Naive thymus-derived CD4-positive, alpha-beta T cell (primary cell): ENCODE measurements at places on chromosomes 11 and 22. TPM values are rescaled to one million over a fixed set of nuclear protein-coding genes. Genes with fewer than 3 reads are reported as not detected.

DNA sequence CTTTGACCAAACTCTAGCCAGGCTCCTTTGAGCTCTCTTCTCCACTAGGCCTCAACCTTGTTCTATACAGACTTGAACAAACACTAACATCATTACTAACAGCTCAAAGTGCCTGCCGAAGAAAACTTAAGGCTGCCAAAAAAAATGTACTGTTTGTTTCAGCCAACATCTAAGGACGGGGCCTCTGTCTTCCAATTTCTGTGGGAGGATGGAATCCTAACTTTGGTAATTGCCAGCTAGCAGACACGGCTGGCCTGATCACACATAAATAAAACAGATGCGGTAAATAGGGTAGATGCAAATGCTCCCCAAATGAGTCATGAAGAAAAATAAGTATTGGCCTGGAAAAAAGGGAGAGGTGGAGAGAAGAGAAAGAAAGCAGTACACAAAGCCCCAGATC, 394.3 kb downstream of the TMEM135 start:
- H3K36me3 ChIP-seq: no peaks in the 10 kb centered on the region
- no peaks in the 10 kb centered on the region for H3K27me3 ChIP-seq
- DNase-seq: no peak
- no peak overlapping the region for H3K27ac ChIP-seq

GRCh38 chr22:20418211-20418788, 19.3 kb downstream of the SCARF2 start:
- no peak overlapping the region for H3K27ac ChIP-seq
- no peaks in the 10 kb centered on the region for H3K4me1 ChIP-seq
- H3K4me3 ChIP-seq: peak overlapping the region; percentile 56
- no peaks in the 10 kb centered on the region for H3K27me3 ChIP-seq
- H3K36me3 ChIP-seq: no peaks in the 10 kb centered on the region
- DNase-seq: peak; percentile 67

DNA sequence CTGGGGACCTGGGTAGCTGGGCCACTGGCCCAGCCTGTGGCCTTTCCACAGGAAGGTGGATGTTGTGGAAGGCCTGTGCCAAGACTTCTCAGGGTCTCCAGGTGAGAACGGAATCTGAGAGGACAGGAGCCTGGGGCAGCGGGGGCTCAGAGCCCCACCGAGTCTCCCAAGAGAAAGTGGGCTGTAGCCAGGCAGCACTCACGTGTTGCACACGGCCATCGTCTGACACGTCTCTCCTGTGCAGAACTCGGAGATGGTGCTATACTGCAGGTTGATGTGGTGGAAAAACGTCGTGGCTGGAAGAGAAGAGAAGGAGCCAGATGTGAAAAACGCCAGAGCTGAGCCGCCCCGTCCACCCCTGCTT, 6.4 kb downstream of the MOB2 start:
- DNase-seq: no peak
- no peak overlapping the region for H3K4me3 ChIP-seq
- H3K27ac ChIP-seq: no peak overlapping the region
- no peaks in the 10 kb centered on the region for H3K27me3 ChIP-seq
- no peaks in the 10 kb centered on the region for H3K4me1 ChIP-seq

DNA sequence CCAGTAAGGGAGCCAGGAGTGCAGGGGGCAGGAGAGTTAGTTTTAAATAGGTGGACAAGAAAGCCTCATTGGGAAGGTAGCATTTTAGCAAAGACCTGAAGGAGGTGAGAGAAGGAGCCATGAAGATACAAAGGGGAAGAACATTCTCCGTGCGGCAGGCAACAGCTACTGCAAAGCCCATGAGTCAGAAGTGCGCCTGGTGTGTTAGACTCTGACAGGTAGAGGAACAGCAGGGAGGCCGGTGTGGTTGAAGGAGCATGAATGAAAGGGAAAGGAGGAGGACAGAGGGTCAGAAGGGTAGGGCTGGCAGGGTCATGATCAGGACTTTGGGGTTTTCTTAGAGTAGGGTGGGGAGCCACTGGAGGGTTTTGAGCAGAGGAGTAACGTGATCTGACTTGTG, 34.5 kb upstream of the PAMR1 start:
- no peaks in the 10 kb centered on the region for H3K4me1 ChIP-seq
- no peak for DNase-seq
- H3K36me3 ChIP-seq: no peaks in the 10 kb centered on the region
- H3K27ac ChIP-seq: no peak overlapping the region

- H3K27ac ChIP-seq: no peak overlapping the region
- no peak overlapping the region for H3K4me3 ChIP-seq
- H3K36me3 ChIP-seq: no peaks in the 10 kb centered on the region
- H3K27me3 ChIP-seq: no peaks in the 10 kb centered on the region
- no peaks in the 10 kb centered on the region for H3K4me1 ChIP-seq
Measured at GRCh38 chr11:106466521-106467080, 389.1 kb downstream of the AASDHPPT start.

DNA sequence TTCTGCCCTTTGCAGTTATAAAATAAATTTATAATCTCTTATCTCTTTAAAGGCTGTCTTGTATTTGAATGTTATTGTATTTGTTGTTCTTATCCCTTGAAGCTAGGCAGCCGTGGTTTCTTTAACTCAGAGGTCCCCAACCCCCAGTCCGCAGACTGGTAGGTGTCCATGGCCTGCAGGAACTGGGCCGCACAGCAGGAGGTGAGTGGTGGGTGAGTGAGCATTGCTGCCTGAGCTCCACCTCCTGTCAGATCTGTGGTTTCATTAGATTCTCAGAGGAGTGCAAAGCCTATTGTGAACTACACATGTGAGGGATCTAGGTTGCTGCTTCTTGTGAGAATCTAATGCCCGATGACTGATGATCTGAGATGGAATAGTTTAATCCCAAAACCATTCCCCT, 380.0 kb upstream of the CCDC90B start:
- DNase-seq: no peak
- H3K27ac ChIP-seq: no peak overlapping the region
- H3K4me1 ChIP-seq: no peaks in the 10 kb centered on the region
- H3K4me3 ChIP-seq: no peak overlapping the region
- H3K27me3 ChIP-seq: no peaks in the 10 kb centered on the region
- no peaks in the 10 kb centered on the region for H3K36me3 ChIP-seq

- H3K36me3 ChIP-seq: no peaks in the 10 kb centered on the region
- no peaks in the 10 kb centered on the region for H3K27me3 ChIP-seq
- H3K27ac ChIP-seq: no peak overlapping the region
- no peak overlapping the region for H3K4me3 ChIP-seq
Measured at GRCh38 chr11:24407733-24408132, 89.1 kb upstream of the LUZP2 start.

DNA sequence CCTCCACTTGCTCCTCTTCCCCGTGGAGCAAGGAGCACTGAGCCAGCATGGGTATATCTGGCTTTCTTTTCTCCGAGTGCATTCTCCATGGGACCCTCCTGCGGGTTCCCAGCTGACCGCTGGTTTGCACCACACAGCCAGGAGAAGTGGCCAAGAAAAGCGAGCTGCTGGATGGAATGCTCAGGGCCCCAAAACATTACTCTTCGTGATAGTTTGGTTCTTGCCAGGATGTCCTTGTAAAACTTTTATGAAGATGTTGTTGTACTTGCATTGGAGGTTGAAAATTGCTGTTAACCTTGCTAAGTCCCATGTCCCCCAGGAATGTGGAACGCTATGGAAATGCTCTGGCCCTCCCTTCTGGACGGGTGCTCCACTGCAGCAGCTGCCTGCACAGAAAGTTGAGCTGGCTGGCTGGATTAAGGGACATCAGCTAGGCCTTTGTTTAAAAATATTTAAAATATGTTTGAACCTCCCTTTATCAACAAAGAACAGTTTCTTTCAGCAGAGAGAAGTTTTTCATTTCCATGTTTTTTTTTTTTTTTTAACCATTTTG, 68.7 kb downstream of the ZNRF3 start:
- H3K4me3 ChIP-seq: no peak overlapping the region
- no peaks in the 10 kb centered on the region for H3K27me3 ChIP-seq
- no peak overlapping the region for H3K27ac ChIP-seq
- no peaks in the 10 kb centered on the region for H3K36me3 ChIP-seq
- DNase-seq: no peak
- peaks cover 15% of the 10 kb centered on the region for H3K4me1 ChIP-seq

- DNase-seq: no peak
- H3K27me3 ChIP-seq: no peaks in the 10 kb centered on the region
- peak overlapping the region; percentile 11 for H3K4me3 ChIP-seq
- H3K36me3 ChIP-seq: peaks cover 5% of the 10 kb centered on the region
- H3K27ac ChIP-seq: peak overlapping the region; percentile 61
Measured at GRCh38 chr22:24145446-24146193, 35.7 kb upstream of the SUSD2 start.

GRCh38 chr22:46688949-46689348, 49.1 kb downstream of the CERK start:
- H3K27me3 ChIP-seq: no peaks in the 10 kb centered on the region
- no peak overlapping the region for H3K27ac ChIP-seq
- H3K36me3 ChIP-seq: peaks cover 13% of the 10 kb centered on the region
- no peaks in the 10 kb centered on the region for H3K4me1 ChIP-seq
- H3K4me3 ChIP-seq: no peak overlapping the region

- no peaks in the 10 kb centered on the region for H3K4me1 ChIP-seq
- no peak overlapping the region for H3K27ac ChIP-seq
- H3K36me3 ChIP-seq: no peaks in the 10 kb centered on the region
- no peaks in the 10 kb centered on the region for H3K27me3 ChIP-seq
- DNase-seq: no peak
- no peak overlapping the region for H3K4me3 ChIP-seq
Measured at GRCh38 chr11:92759571-92760214, 209.8 kb upstream of the MTNR1B start.

DNA sequence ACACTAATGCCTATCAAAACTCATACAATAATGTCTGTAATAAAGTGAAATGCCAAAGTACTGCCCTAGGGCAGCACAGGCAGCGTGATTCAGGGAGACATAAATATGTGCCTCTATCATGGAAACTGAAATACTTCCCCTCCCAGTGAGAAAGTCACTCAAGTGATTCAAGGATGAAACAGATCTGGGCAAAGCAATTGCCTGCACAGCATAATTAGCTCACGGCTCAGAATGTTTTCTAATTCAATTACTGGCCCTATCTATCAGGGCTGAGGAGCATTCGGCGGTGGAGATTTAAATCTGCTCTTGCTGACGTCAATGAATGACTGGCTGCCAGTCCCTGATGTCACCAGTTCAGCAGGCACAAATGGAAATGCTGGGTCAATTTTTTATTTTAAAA, 27.7 kb upstream of the PPP2R1B start:
- no peak overlapping the region for H3K4me3 ChIP-seq
- no peaks in the 10 kb centered on the region for H3K27me3 ChIP-seq
- no peak overlapping the region for H3K27ac ChIP-seq
- H3K36me3 ChIP-seq: peaks cover 3% of the 10 kb centered on the region
- no peak for DNase-seq

DNA sequence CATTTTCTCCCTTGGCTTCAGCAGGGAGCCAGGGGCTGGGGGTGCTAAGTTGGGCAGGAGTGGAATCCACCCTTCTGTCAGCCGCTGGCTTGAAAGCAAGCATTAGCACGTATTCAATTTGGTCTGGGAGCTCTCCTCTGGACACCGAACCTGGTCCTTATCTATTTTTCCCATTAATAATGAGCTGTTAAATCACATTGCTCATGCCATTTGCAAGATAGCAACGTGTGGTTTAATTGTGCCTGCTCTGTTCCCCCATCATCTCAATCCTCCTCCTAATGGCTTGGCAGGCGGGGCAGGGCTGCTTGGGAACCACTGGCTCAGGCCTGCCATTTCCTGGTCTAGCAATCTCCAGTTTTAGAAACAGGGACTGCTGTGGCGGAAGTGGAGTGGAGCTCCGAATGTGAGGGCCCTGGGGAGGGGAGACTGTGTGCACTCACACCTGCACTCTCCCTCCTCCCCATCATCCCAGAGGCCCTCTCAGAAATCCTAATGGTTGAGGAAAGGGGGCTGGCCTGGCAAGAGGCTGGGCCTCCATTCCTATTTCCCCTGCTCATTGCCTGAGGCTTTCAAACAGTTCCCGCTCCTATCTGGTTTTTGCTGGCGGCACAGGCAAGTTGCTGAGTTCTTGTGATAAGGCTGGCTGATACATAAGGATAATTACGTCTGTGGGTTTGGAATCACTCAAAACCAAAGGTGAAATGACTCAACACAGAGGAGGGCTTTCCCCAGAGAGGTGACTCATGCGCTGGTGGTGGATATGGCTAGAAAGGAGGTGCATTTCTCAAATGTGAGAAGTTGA, 201.2 kb upstream of the E2F8 start:
- no peaks in the 10 kb centered on the region for H3K36me3 ChIP-seq
- no peaks in the 10 kb centered on the region for H3K4me1 ChIP-seq
- H3K27ac ChIP-seq: no peak overlapping the region
- no peak overlapping the region for H3K4me3 ChIP-seq

TRIM48 gene
- not detected for total RNA-seq

OR2AT4 gene
- not detected for total RNA-seq

NXPE1 gene
- total RNA-seq: not detected

EIF3L gene
- 586 TPM for total RNA-seq

CALCA gene
- total RNA-seq: not detected

PRR33 gene
- total RNA-seq: 0.10 TPM
